ENCODE measurements at places on chromosomes 1 and 21.

DNA sequence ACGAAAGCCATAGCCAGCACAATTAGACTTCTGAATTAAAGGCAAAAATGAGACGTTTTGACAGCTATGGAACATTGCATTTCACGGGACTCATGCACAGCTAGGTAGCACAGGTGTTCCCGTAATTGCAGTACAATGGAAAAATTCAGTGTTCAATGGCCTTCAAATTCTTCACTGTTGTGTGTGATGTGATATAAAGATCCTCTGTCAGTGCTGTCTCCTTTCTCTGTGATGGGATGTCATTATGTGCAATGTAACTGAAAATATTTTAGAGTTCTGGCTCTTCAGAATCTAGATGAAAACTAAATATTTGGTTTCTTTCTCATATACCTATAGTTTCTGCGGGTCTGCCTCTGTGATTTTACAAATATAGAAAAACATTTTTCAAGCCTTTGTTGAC is 1599.7 kb downstream of the MRPL39 start:
- no peak for DNase-seq

DNA sequence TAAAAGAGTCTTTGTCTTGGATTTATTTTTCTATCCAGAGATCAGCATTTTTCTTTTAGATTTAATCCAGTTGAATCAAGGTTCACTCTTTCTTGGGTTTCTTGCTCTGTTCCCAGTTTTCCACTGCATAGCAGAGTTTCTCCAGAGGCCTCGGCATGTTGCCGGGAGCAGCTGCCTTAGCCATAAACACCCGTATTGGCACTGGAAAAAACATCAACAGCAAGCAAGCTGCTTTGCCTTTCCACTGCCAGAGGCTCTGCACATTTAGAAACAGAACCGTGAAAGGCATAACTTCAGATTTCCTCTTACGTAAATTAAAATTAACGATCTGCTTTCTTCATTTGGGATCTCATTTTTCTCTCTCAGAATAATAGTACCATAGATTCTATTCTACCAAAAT is 181.8 kb upstream of the L1TD1 start:
- no peak for DNase-seq

GRCh38 chr1:178543290-178543607 is 30.3 kb downstream of the TEX35 start:
- no peak for DNase-seq

DNA sequence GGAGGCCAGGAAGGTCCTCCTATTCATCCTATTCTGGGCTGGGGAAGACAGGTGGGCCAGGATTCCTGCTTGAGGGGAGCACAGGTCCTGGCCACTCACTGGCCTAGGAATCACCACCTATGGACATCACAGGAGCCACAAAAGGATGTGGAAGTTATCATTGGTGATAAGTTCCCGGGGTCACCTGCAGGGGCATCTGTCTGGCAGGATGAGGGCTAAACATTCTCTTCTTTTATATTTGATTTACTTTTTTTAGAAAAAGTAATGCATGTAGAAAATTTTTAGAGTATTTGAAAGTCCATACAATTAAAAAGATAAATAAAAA is 33.2 kb upstream of the KIAA0040 start:
- no peak for DNase-seq

- no peak for DNase-seq
These were observed 240.3 kb upstream of the RAB4A start for GRCh38 chr1:229030630-229031029.

GRCh38 chr21:42242611-42243010 is 23.7 kb downstream of the ABCG1 start:
- DNase-seq = no peak

GRCh38 chr1:94382201-94382600 is 36.0 kb upstream of the ABCD3 start:
- no peak for DNase-seq

DNA sequence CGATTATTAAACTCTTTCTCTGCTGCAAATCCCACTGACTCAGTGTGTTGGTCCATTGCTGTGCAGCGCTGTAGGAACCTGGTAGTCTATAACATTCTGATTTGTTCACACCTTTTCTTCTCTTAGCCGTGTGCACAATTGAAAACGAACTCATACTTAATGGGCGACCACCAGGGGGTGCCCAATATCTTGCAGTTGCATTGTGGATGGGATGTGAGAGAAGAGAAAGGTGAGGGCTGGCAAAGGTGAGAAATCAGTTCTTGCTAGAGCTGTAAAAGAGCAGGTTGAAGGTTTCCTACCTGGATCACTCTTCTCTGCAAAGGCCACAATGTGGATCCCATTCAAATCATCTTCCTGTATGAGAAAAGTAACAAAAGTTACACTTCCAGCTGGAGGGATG is 51.0 kb downstream of the CASQ2 start:
- DNase-seq = no peak

- DNase-seq = no peak
These were observed 2.0 kb upstream of the OR14I1 start for GRCh38 chr1:248704606-248705005.

- DNase-seq = no peak
These were observed 21.5 kb downstream of the MAP3K7CL start for GRCh38 chr21:29151931-29152330.

- DNase-seq = no peak
These were observed 116.9 kb downstream of the HLCS start for GRCh38 chr21:36849461-36850105.

DNA sequence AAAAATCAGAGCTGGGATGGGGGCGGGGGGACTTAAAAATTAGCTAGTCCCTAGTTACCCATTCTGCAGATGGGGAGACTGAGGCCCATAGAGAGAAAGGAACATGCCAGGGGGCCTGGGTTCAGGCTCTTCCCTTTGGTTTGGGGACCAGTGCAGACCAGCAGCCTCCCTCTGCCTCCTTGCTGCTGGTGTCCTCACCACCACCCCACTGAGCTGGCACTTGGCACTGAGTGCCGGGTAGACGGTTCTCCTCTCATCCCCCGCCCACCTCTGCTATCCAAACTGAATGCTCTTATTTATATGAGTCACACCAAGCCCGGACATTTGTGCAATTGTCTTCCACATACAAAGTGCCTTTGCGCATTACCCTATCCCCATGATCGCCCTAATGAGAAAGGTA is 39.2 kb downstream of the CAMK2N1 start:
- no peak for DNase-seq

- no peak for DNase-seq
These were observed 5.3 kb downstream of the DTL start for GRCh38 chr1:212040629-212041412.

DNA sequence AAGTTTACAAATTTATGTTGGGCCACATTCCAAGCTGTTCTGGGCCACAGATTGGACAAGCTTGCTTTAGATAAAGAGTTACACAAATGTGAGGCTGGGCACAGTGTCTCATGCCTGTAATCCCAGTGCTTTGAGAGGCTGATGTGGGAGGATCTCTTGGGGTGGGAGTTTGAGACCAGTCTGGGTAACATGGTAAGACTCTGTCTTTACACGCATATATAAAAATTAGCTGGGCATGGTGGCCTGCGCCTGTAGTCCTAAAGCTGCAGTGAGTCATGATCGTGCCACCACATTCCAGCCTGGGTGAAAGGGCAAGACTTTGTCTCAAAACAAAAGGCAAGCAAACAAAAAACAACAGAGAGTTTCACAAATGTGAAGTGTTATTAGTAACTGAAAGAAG is 5.9 kb upstream of the VCAM1 start:
- DNase-seq = no peak

GRCh38 chr1:246460406-246460805 is 46.7 kb downstream of the SMYD3 start:
- DNase-seq = no peak

DNA sequence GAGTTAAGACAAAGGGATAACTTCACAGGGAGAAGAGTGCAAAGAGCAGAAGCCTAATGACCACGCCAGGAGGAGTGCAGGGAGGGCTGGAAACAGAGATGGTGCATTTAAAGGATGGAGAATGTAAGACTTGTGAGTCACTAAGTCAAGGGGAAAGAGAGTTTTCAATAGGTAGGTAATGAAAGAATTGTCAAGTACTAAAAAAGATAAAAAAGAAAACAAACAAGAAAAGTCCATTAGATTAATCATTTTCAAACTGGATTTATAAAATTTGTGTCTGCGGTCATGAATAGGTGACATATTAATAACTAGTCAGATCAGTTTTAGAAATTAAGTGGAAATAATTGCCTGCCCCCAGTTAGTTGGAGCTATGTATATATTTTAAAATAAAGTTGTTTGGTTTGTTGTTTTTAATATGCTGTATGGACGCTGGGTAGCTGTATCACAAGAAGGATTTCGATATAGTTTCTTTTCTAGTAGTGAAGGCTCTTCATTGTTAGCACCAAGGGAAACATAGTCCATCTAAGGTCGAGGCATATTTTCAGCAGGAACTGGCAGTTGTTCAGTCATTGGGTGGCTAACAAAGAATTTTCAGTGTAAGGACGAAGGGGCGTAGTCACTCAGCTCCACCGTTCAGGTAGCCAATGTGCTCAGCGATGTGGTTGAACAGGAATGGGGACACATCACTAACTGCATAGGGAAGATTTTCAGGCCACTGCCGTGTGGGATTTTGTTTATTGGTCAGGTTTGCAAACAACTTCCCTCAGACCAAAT is 203.0 kb downstream of the TGFB2 start:
- DNase-seq = no peak

DNA sequence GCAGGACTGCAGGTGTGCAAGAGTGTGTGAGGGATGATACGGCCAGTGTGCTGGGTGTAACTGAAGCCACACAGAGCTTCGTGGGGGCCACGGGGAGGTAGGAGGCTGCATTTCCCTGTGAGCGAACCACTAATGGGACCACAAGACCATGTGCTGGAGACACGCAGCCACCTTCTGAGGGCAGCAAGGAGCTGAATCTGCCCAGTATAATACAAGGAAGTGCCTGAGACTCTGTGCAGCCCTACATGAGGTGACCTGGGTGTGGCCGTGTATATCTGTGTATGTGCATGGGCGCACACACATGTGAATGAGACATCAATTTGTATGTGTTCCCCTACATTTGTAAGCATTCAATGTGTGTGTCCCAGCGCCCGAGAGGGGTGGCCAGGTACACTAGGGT is 50.8 kb downstream of the CHD5 start:
- DNase-seq = no peak

DNA sequence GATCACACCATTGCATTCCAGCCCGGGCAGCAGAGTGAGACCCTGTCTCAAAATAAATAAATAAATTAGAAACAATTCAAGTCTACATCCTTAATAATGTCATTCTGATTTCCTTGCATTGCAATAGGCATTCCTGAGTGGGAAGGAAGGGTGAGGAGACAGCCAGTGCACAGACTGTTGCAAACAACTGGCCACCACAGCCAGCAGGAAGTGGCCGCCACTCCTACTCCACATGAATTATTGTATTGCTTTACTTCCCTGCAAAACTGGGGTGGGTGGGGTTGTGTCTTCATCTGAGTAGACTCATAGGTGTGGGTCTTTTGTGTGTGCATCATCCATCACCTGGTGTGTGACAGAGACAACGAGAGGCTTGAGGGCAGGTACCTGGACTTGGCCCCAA is 60.1 kb downstream of the OPTC start:
- DNase-seq = no peak

DNA sequence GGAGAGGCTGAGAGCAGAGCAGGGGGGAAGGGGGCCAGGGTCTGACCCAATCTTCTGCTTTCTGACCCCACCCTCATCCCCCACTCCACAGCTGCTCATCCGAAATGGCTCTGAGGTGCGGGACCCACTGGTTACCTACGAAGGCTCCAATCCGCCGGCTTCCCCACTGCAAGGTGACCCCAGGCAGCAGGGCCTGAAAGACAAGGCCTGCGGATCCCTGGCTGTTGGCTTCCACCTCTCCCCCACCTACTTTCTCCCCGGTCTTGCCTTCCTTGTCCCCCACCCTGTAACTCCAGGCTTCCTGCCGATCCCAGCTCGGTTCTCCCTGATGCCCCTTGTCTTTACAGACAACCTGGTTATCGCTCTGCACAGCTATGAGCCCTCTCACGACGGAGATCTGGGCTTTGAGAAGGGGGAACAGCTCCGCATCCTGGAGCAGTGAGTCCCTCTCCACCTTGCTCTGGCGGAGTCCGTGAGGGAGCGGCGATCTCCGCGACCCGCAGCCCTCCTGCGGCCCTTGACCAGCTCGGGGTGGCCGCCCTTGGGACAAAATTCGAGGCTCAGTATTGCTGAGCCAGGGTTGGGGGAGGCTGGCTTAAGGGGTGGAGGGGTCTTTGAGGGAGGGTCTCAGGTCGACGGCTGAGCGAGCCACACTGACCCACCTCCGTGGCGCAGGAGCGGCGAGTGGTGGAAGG is 17.1 kb upstream of the HDAC1 start:
- DNase-seq = no peak

- no peak for DNase-seq
These were observed 84.7 kb downstream of the NDUFS5 start for GRCh38 chr1:39110882-39111281.

DNA sequence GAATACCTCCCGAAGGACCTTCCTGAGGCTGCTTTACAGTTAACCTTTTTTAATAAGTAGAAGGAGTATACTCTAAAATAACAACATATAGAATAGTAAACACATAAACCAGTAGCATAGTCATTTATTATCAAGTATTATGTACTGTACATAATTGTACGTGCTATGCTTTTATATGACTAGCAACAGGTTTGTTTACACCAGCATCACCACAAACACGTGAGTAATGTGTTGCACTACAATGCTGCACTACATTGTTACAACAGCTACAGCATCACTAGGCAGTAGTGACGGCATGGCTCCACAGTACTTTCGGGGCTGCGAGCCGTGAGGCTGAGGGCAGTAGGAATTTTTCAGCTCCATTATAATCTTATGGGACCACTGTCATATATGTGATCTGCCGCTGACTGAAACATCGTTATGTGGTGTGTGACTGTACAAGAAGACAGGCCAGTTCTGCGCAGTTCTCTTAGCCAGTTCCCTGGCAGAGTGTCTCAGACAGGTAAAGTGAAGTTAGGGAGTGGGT is 82.8 kb upstream of the LRRC8D start:
- no peak for DNase-seq

GRCh38 chr1:166383137-166383536 is 216.3 kb upstream of the FAM78B start:
- DNase-seq = no peak

GRCh38 chr1:88398338-88398737 is 285.7 kb upstream of the PKN2 start:
- DNase-seq = no peak

DNA sequence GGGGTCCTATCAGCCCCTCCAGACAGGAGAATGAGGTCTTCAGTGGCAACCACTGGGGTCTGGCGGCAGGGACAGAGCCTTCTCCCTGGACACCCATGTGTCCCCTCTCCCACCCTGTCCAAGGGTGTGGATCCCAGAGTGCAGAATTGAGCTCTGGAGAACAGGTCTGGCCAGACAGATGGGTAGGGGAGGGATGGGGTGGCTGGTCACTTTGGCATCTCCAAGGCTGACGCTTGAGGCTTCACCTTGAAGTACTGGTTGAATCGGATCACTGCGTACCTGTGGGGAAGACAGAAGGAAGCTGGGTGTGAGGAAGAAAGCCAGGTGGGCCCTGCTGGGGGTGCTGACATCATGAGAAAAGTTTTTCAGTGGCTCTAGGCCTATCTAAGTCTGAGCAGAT is 19.9 kb downstream of the ETNK2 start:
- DNase-seq = no peak

DNA sequence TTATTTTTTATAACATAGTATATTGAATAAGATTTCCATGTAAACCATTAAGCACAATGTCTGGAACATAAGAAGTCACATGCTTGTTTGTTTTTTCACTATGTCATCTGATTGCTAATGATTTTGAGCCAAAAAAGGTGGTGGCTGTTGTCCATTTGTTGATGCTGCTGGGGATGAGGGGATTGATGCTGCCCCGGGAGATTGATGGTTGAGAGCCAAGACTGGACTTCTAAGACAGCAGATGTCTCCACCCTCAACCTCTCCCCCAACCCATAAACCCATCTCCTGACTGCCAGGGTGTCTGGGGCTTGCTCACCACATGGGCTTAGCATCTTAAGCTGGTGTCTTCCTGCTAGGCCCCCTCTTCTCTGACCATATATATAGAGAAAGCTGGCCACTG is 35.8 kb upstream of the CD34 start:
- no peak for DNase-seq
